ENCODE measurements at places on chromosomes 2 and 18.

GRCh38 chr2:39218391-39218790 is 25.4 kb downstream of the CDKL4 start:
- no peak for DNase-seq

GRCh38 chr18:69215161-69215560 is 185.5 kb upstream of the DOK6 start:
- no peak for DNase-seq

GRCh38 chr18:73980289-73980979 is 167.2 kb downstream of the FBXO15 start:
- DNase-seq: no peak

DNA sequence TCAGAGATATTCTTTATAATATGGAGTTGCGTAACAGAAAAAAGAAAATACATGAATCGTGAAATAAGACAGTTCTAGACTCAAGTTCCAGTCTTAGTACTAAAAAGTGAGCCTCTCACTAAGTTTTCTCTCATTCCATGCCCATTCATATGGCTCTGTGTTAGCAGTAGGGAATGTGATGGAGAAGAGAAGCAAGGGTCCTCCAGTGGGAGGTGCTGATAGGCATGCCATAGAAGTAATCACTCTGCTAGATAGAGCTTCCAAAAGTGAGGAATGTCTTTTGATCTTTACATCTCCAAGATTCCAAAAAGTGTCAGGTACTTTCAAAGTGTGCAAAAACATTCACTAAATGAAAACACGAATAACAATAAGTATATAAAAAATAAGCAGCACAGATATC is 678.4 kb downstream of the DCDC2C start:
- DNase-seq: no peak

GRCh38 chr2:2057125-2057721 is 273.9 kb downstream of the MYT1L start:
- DNase-seq: no peak

DNA sequence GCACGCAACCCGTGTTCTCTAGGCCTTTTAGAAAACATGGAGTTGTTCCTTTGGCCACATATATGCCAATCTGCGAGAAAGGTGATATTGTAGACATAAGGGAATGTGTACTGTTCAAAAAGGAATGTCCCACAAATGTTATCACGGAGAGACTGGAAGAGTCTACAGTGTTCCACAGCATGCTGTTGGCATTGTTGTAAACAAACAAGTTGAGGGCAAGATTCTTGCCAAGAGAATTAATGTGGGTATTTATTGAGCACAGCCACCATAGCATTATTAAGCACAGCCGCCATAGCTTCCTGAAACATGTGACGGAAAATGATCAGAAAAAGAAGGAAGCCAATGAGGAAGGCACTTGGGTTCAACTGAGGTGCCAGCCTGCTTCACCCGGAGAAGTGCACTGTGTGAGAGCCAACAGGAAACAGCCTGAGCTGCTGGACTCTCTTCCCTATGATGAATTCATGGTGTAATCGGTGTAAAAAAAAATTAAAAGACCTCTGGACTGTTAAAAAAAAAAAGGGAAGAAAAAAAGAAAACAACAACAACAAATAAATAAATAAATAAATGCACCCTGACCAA is 29.0 kb upstream of the REL start:
- no peak for DNase-seq

DNA sequence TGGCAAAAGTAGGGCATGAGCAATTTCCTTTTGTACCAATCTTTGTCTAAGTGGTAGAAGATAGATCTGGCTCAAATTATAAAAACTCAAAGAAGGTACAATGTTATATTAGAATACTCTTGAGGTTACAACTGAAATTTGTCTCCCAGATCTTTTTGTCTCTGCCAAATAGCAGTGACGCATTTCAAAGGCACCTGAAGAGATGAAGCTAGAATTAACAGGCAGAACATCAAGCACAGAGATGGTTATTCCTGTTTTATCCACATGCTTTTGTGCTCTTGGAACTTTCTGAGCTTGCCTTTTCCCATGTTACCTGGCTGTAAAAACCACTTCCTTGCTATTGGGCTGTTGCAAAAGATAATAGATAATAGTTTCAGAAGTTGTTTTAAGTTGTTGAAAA is 74.3 kb downstream of the GREB1L start:
- no peak for DNase-seq

- no peak for DNase-seq
Observed at GRCh38 chr2:197378086-197378485, 56.7 kb downstream of the SF3B1 start.

GRCh38 chr2:36819095-36819711 is 122.7 kb downstream of the VIT start:
- DNase-seq: no peak

DNA sequence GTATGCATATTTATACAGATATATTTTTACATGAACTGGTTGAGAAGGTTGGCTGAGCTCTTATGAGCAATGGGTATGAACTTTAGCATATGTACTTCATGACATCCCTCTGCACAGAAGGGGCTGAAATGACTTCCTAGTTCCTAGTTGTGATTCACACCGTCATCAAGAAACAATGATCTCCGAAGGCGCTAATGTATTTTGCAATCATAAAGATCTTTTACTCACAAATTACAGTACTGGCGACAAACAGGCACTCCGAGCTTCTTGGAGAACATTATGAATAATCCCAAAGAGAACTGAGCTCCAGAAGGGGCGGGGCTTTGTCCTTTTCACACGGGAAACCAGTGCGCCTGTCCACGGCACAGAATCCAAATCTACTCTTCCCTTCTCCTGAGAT is 18.1 kb downstream of the BCL2 start:
- no peak for DNase-seq

- DNase-seq: no peak
Observed at GRCh38 chr18:79000997-79001396, 21.4 kb downstream of the SALL3 start.

DNA sequence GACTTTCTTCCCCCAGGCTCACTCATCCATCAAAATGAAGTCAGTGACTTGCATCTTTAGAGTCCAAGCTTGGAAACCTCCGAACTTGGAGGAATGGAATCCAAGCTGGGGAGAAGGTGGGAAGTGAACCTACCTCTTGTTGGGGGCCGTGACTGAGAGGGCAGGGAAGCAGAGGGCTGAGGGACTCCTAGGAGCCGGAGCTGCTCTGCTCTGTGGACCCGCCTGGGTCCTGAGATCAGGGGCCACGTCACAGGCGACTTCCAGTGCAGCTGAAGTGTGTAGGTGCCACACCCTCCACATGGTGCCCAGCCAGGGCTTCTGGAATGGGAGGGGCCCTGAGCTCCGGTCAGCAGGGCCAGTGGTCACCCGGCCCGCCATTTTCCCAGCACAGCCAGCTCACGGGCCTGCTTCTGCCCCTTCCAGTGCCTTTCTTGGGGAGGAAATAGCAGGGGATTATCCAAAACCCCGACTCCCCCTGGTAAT is 63.4 kb upstream of the OTOS start:
- DNase-seq: no peak

DNA sequence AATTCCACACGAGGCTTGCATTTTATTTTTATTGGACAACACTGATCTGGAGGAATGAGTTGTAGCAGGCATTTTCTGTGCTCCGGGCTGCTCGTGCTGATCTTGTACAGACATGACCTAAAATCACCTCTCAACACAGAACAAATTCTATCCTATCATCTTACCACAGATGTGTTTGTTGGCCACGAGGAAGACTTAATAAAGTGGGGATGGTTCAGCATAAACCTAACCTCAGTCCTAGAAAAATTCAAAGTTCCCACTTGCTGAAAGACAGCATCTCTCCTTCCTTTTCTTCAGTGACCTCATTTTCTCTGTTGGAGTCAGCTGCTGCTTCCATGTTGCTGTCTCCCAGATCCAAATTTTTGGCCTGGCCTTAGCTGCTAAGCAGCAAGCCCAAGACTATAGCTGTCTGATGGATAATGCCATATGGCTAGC is 45.3 kb downstream of the RBKS start:
- no peak for DNase-seq

DNA sequence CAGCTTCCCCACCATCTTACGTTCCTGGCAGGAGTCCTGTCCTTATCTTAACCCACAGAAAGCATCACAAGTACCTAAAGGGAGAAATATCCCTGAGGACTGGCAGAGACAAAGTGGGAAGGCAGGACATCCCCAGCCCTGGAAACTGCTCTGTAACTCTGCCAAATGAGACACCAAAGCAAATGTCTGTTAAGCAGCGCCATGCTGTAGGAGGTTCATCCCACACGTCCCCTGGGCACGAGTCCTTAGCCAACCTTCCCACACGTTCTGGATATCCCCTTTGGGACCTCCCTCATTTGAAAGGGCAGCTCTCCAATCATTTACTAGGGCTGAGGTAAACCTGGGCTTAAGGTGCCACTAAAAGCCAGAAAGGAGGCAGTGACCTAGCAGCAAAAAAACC is 207.2 kb downstream of the ATAD2B start:
- DNase-seq: no peak

- no peak for DNase-seq
Observed at GRCh38 chr2:241882091-241882625, 12.6 kb downstream of the RTP5 start.

GRCh38 chr18:51226068-51226467 is 28.6 kb upstream of the MEX3C start:
- no peak for DNase-seq

GRCh38 chr18:44323125-44323524 is 357.6 kb upstream of the SETBP1 start:
- no peak for DNase-seq

DNA sequence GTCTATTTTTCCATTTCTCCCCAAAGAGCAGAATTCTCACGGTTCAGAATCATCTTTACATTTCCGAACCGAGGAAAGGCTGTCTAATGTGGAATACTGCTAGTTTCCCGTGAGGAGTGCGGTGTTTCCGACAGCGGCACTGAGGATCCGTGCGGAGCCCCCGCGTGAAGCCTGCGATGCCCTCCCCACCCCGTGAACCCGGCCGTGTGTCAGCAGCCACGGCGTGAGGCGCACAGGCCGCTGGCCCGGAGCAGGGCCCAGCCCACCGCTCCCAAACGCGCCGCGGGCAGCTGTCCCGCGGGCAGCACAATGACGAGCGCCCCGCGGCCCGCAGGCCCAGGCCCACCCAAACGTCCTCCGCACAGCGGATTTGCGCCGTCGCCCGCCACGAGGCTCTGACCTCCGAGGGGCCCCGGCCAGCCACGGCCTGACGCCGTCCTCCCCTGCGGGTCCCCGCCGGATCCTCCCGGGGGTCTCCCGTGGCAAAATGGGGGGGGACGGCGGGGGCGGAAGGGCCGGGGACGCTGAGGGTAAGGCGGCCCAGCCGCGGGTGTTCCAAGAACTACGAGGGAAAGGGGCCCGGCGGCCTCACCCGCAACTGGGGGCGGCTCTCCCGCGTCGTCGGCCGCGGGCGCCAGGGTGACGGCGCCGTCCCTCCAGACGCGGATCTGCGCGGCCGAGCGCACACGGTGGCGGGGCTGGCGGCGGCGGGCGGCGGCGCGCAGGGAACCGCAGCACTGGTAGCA is 796 bp downstream of the SPIRE1 start:
- DNase-seq: no peak

DNA sequence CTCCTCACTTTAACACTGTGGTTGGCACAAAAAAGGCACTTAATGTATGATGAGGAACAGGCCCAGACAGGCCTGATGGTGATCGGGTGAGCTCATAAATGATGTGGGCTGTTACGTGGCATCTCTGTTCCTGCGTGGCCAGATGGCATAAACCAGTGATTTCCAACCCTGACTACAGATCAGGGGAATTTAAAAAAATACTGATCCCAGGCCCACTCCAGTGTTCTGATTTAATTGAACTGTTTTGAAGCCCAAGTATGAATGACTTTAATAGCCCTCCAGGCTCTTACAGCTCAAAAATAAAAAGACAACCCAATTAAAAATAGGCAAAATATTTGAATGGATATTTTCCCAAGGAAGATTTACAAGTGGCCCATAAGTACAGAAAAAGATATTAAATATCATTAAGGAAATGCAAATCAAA is 48.2 kb downstream of the LIPG start:
- DNase-seq: no peak

DNA sequence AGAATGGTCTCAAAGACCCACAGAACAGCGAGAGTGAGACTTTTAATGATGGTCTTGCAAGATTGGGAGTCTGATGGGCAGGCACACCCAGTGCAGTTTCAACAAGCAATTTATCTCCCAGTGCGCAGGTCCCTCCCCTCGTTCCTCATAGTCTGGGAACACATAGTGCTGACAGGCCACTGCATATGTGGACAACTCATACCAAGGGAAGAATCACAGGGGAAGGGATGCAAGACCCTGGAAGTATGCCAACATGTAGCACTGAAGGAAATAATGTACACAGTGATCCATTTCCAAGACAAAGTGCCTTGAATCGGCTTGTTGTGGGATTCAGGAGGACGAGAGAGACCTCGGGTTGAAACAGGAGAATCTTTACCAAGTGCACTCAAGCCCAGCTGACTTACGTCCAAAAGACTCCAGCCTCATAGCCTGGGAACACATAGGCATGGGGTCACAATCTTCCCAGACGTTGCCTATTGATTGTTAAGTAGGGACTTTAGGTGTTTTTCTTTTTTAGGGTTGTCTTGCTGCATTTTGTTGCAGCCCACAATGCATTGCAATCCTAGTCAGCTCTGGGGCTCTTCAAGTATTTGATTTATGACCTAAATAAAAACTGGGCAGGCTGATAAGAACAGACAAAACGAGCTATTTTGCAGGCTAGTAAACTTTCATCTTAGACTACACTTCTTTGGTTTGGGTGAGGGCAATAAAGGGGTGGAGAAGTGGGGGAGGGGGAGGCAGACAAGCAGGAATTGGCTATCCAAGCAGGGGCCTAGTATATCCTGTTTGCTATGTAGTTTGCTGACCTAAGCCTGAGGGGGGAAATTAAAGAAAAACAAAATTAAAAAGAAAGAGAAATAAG is 24.7 kb upstream of the SERPINB5 start:
- DNase-seq: no peak

- no peak for DNase-seq
Observed at GRCh38 chr18:51070545-51070944, 40.5 kb downstream of the SMAD4 start.

GRCh38 chr2:18611184-18611583 is 21.8 kb upstream of the NT5C1B start:
- DNase-seq: no peak

- no peak for DNase-seq
Observed at GRCh38 chr2:207133820-207134519, 31.8 kb downstream of the KLF7 start.
